ENCODE measurements at places on chromosomes 12 and 14.

DNA sequence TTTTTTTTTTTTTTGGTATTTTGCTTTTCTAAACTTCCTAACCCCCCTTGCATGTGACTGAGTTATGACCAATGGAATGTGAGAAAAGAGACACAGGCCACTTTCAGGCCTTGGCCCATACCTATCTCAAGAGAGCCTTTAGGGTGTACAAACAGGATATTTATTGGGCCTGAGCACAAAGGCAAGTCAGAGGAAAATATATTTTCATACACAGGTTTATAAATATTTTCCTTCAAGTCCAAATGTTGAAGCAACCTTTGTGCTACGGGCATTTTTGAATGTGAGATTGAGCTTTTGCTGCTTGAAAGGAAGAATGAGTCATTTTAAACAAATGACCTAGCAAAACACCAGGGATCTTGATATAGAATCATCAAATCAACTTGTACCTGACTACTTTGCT lies 228.6 kb upstream of the E2F7 start:
- DNase-seq = no peak

DNA sequence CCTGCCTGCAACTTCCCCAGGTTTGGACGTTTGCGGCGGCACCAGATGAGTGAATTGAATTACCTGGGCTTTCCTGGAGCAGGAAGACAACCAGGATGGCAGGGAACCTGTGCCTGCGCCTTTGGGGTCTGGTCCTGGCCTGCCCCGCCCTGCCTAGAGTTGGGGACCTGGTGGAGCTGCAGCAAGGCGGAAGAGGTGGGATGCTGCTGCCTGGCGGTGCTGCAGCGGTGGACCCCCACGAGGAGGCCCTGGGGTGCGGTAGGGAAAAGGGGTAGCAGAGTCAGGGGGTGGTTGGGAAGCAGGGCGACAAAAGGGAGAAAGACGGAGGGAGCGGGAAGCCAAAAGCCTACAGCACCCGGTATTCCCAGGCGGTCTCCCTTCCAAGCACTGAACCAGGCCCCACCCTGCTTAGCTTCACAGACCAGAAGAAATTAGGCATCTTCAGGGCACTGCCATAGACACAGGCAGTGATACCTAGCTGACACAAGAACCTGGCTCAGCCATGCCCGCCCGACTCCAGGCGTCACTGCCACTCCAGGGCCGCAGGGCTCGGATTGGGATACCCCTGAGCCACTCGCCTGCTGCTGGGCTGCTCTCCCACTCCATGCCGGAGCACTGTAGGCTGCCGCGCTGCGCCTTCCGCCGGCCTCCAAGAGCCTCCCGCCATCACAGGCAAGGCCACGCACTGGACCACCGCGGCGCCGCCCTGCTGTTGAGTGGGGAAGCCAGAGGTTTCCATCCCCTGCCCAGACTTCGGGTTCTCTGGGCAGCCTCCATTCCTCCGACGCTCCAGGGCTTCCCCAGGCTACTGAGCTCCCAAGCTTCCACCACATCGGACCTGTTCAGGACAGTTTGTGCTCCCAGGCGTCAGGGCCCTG lies 155.2 kb upstream of the ALG10B start:
- no peak for DNase-seq

GRCh38 chr12:102120564-102120873 lies 536 bp downstream of the PARPBP start:
- DNase-seq = no peak

DNA sequence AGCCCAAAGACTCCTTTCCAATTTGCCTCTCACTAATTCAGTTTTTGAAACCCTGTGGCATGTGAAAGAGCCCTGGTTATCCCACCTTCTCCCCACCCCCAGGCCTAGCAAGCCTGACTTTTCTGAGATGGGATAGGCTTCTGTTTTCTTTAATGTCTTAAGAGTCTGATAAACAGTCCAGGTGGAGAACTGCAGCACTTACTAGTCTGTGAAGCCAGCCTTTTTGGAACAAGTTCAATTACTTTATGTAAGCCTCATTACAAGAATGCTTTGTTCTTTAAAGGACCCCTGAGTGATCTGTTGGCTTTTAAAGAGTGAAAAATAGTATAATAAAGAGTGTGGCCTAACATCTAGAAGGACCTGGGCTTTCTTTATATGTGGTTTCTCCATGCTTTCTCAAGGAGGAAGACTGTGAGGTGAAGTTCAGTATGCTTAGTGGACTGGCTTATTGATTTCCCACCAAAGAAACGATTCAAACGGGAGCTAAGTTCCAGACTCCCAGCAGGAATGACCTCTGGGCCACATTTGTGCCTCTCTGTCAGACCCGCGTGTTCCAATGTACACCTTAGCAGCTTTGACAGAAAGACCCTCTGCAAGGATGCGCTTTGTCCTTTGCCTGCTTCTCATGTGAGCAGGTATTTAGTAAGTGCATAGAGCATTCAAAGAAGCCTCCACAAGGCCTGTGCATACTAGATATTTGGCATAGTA lies 129.5 kb downstream of the DAAM1 start:
- no peak for DNase-seq

DNA sequence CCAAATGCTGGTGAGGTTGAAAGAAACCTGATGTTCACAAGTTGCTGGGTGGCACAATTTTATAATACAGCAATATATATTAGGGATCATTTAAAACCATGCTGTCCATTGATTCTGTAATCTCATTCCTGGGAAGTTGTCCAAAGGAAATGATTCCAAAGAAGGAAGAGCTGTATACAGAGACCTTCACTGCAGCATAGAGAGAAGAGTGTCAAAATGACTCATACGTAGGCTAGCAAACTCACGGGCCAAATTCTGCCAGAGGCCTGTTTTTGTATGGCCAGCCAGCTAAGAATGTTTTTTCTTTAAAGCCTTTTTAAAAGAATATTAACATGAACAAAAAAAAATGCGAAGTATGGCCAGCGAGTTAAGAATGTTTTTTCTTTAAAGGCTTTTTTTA lies 69.2 kb upstream of the MED13L start:
- no peak for DNase-seq

DNA sequence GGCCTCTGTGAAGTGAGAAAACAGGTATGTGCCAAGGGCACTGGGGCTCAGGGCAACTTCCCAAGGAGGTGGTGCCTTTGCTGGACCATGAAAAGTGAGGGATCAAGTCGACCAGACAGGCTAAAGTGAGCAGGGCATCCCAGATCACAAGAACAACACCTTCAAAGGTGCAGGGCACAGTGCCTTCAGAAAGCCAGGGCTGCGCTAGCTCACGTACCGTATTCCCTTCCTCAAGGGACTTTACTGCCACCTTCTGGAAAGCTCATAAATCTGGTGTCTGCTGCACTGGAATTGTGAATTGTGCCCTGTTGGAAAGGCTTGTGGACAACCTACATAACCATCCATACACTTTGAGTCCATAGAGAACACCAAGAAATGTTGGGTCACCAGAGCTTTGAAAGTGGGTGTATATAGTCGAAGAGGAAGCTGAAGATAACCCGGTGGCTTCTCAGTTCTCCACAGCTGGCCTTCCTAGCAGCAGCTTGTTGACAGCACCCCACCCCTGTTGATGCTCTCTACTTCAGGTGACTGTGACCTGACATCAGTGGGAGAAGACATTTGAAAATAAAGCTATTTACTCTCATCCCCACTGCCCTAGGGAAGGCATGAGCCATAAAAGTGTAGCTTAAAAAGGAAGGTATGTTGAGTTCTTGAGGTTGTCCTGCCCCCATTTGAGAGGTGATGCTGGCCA lies 24.5 kb downstream of the FIGNL2 start:
- DNase-seq = no peak

DNA sequence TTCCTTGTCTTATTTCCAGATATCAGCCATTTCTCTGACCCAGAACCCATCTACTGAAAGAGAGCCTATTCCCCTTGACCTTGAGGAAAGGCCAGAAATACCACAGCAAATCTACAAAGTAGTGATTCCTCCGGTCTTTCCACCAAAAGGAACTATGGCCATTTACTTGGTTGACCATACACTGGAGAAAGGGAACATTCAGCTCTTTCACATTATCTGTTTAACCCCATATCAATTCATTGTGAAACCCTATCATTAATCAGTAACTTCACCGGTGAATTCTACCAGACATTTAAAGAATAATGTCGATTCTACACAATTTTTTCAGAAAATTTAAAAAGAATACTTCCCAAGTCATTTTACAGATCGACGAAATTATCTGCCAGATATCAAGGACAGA lies 265.7 kb upstream of the CLEC14A start:
- no peak for DNase-seq

DNA sequence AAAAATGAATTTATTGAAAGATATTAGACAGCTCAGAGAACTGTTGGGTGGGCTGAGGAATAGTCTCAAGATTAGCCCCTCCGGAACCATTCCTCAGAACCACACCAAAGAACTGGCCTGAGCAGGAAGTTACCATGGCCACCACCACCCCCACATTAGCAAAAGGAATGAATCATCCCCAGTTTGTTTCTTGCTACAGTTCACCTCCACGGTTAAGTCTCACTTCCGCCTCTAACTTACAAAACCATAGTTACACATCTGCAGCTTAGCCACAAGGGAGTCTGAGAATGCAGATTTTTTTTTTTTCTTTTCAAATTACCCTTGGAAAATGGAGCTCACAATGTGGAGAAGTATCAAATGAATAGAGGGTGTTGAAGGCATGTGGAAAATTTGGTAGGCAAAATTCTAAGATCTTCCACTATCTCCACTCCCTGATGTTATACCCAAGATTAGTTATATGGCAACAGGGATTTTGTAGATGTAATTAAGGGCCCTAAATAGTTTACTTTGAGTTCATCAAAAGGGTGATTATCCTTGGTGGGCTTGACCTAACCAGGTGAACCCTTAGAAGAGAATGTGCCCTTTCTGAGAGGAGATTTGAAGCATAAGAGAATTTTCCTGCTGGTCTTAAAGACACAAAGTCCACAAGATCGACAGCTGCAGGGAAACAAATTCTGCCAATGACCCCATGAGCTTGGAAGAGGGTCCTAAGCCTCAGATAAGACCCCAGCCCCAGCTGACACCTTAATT lies 129.8 kb upstream of the KRR1 start:
- no peak for DNase-seq

DNA sequence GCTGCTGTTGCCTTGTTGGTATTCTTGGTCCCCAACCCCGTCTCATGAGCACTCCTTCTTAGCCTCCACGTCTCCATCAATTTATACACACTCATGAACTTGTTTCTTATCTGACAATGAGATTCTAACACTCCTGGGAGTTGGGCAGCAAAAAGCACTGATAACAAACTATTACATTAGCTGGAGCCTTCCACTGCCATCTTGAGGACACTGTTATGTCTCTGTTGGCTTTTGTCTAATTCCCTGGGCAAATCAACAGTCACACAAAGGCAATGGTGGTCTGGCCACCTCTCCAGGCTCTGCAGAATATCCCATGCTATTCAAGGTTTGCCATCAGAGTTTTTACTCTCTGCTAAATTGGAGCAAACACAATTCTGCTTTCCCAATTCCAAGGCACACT lies 117.8 kb upstream of the COCH start:
- DNase-seq = no peak

- DNase-seq = peak; percentile 36
Measured at GRCh38 chr12:96985515-96986362, 78.7 kb downstream of the NEDD1 start.

Measured in right lobe of liver (tissue), 6 donors.